NCI-H2081 (cell line): ENCODE measurements at places on chromosomes 4 and X.

DNA sequence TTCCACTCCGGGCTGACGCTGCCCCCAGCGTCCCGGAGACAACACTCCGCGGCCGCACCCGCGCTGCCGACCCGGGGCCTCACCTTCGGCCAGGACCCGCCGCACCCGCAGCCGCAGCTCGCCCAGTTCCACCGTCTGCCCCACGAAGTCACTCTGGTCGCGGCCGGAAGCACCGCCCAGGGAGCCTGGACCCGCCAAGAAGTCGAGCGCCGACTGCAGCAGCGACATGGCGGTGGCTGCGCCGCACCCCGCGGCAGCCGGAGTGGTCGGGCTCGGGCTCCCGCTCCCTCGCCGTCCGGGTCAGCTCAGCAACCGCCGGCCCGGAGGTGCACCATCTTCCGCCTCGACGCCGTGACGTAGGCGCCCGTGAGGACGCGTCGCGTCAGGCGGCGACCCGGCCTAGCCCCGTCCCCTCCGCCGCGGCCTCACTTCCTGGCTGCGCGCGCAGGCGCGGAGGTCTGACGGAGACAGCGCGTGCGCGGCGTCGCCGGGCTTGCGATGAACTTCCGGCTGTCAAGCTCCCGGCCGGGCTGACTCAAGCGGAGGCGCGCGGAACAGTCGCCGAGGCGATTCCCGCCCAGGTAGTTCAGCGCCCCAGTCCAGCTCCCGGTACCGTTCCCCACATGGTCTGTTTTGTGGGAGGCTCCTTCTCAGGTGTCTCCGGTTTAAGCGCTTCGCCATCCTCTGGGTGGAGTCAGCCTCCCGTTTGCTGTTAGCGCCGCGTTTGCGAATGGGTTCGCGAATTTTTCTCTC, at the start of the genes GAK and TMEM175:
GAK (minus strand) TSS at position 357 of the 753 bp plus-strand sequence; CDS start at position 228, 129 bp downstream.
TMEM175 (plus strand) TSS at position 501 of the 753 bp plus-strand sequence. CDS start 15,280 bp downstream, outside the sequence.
- DNase-seq = peak; percentile 97

DNA sequence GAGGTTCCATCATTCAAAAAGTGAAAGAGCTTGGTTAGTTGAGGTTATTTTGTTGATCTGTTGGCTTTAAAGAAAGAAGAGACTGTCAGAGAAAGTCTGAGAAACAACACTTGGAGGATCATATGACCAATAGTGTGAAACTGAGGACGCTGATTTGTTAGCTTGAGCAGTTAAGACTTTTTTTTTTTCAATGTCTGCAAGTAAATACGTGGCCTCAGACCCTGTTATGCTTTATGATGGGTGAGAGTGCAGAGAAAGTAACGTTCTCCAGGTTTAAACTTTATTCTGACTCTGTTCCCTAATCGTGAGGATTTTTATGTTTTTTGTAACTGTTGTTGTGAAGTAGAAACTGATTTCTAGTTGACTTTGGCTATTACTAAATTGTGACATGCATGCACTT, 45.9 kb downstream of the GAB1 start:
- DNase-seq = no peak

DNA sequence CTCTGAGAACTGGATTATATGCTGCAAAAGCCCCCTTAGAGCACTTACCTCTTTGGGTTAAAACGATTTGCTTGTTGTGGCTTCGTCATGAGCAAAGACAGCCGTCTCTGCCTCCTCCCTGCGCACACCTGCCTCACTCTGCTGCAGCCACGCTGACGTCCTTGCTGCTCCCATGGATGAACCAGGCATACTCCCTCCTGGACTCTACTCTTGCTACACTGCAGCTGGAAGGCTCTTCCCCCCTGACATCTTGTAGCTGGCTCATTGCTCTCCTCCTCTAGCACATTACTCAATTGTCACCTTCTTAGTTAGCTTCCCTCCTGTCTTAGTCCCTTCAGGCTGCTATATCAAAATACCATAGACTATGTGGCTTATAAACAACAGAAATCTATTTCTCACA, 59.3 kb downstream of the FAM114A1 start:
- DNase-seq = no peak

GRCh38 chrX:150955590-150955989, 27.5 kb upstream of the HMGB3 start:
- no peak for DNase-seq

GRCh38 chr4:17817027-17817426, 6.2 kb downstream of the NCAPG start:
- peak; percentile 36 for DNase-seq

DNA sequence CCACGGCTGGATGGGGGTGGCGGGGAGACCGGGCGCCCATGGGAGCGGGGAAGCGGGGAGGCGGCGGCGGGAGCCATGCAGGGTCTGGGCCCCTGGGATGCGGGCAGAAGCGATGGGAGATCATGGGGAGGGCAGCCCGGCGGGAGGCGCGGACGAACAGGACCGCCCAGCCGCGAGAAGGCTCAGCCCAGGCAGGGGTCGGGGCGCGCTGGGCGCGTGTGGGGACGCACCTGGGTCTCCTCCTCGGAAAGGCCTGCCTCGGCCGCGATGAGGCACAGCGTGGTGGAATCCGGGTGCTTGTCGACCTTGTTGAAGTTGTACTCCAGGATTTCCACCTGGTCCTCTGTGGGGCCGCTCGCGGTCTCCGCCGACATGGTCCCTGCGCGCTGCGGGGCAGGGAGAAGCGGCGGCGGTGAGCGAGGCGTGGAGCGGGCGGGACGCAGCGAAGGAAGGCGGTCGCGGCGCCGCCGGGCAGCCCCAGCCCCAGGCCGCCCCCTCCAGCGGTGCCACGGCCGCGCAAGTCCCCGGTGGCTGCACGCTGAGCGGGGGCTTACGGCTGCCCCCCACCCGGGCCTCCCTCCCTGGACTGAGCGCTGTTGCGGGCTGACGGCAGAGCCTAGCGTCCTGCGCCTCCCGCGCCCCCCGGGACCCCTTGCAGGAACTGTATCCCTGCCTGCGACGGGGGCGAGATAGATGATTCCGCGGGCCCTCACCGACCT, 25.3 kb downstream of the HOPX start:
- no peak for DNase-seq

- DNase-seq = no peak
Observed at GRCh38 chrX:2784026-2784425, 32.2 kb downstream of the XG start.

GRCh38 chrX:40380655-40381488, 199.9 kb upstream of the ATP6AP2 start:
- peak; percentile 61 for DNase-seq
